ENCODE measurements at places on chromosomes 4 and X.

DNA sequence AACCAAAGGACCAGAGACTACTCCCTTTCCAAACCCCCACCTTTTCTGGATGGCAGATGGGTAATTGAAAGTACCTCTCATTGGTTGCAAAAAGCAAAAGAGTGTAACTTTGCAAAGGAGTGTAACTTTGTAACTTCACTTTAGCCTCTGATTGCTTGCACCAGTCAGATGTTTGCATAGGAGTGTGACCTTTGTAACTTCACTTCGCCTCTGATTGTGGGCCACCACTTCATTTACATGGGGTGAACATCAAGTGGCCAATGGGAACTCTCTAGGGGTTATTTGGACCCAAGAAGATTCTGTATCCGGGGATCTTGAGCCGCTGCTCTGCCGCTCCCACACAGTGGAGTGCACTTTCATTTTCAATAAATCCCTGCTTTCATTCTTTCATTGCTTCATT is 9.9 kb upstream of the SLC25A43 start:
- peak overlapping the region; percentile 28 for H3K4me3 ChIP-seq
- H3K27me3 ChIP-seq, result no peaks in the 10 kb centered on the region
- H3K27ac ChIP-seq, result peak overlapping the region; percentile 83
- DNase-seq, result peak; percentile 73
- no peaks in the 10 kb centered on the region for H3K36me3 ChIP-seq
- peaks cover 17% of the 10 kb centered on the region for H3K4me1 ChIP-seq

- no peak within 1 kb of the TSS for H3K27ac ChIP-seq
- DNase-seq, result peak; percentile 25
- peak within 1 kb of the TSS; percentile 39 for H3K4me3 ChIP-seq
- no peaks in the 10 kb centered on the region for H3K36me3 ChIP-seq
- no peaks in the 10 kb centered on the region for H3K4me1 ChIP-seq
Measured at GRCh38 chrX:8731559-8732395, at the start of gene ANOS1. Gene ANOS1 (minus strand): TSS chrX:8732137. CDS start chrX:8732036, 101 bp downstream.

DNA sequence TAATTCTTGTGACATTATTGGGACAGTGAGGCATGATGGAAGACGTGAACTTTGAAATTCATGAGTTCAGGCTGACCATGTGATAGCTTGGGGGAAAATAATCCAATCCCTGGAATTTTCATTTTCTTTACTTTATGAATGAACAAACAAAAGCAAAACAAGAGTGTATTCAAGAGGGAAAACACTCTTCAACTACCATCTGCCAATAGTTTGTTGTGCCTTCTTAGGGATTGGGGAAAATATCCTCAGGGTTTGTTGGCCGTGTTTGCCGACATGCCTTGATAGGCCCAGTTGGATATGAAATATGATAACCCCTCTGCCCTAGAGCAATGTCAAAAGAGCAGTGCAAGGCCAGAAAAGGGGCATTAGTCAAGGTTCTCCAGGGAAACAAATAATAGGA is 80.8 kb upstream of the CLNK start:
- H3K36me3 ChIP-seq, result no peaks in the 10 kb centered on the region
- no peaks in the 10 kb centered on the region for H3K4me1 ChIP-seq
- DNase-seq, result no peak
- H3K27ac ChIP-seq, result no peak overlapping the region
- H3K27me3 ChIP-seq, result no peaks in the 10 kb centered on the region

DNA sequence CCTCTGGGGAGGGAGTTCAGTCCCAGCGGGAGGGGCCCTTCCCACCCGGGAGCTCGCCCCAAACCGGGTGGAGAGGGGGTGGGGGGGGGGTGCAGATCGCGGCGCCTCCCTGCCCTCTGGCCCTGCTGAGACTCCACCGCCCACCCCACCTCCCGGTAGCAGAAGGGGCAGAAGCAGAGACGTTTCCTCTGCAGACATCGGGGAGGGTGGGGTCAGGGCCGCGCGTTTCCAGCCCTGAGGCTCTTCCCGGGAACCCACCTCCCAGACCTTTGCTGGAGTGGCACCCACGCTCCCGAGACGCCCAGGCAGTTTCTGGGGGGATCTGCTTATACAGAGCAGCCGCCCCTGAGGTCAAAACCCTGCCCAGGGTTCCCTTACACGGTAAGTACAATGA is 30.2 kb downstream of the CPLX1 start:
- H3K4me3 ChIP-seq, result no peak overlapping the region
- no peak overlapping the region for H3K27ac ChIP-seq
- peaks cover 14% of the 10 kb centered on the region for H3K4me1 ChIP-seq

GRCh38 chr4:156783966-156784365 is 187.6 kb downstream of the PDGFC start:
- H3K4me3 ChIP-seq, result no peak overlapping the region
- H3K4me1 ChIP-seq, result no peaks in the 10 kb centered on the region
- no peak overlapping the region for H3K27ac ChIP-seq
- H3K36me3 ChIP-seq, result no peaks in the 10 kb centered on the region
- H3K27me3 ChIP-seq, result no peaks in the 10 kb centered on the region

GRCh38 chr4:1330761-1331590 is 16.0 kb upstream of the UVSSA start:
- H3K4me3 ChIP-seq, result no peak overlapping the region
- no peak for DNase-seq
- no peaks in the 10 kb centered on the region for H3K4me1 ChIP-seq
- no peak overlapping the region for H3K27ac ChIP-seq

DNA sequence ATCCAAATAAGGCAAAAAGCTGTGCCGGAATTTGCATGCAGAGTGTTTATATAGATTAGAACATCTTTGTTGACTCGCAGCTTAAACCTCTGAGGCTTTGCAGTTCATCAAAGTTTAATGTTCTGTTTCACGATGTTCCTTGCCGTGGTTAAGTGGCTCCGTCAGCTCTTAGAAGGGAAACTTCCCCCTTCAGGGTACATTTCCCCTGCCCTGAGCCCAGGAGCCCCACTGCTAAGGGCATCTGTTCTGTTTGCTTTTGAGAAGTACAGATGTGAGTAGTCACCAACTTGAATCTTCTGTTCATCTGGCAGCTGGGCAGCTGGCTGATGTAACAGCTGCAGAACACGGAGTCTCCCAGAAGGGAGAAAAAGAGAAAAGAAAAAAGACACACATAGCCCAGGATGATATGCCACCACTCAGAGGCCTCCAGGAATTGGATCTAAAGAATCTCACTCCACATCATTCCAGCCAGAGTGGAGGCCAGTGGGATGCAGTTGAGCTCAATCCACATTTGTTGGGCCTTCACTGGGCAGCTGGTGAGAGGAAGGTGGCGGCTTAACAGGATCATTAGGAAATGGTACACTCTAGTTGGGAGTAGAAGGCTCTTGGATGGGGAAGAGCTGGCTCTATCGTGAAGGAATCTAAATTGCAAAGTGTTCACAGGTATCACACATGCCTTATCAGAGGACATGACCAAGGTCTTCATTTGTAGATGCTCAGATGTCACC is 178.7 kb upstream of the RBPJ start:
- peaks cover 16% of the 10 kb centered on the region for H3K4me1 ChIP-seq
- no peaks in the 10 kb centered on the region for H3K36me3 ChIP-seq
- peak overlapping the region; percentile 5 for H3K27ac ChIP-seq
- no peaks in the 10 kb centered on the region for H3K27me3 ChIP-seq
- peak; percentile 38 for DNase-seq

GRCh38 chrX:104419211-104419610 is 146.8 kb upstream of the IL1RAPL2 start:
- H3K4me3 ChIP-seq, result no peak overlapping the region
- no peak overlapping the region for H3K27ac ChIP-seq
- no peaks in the 10 kb centered on the region for H3K4me1 ChIP-seq
- no peaks in the 10 kb centered on the region for H3K27me3 ChIP-seq

DNA sequence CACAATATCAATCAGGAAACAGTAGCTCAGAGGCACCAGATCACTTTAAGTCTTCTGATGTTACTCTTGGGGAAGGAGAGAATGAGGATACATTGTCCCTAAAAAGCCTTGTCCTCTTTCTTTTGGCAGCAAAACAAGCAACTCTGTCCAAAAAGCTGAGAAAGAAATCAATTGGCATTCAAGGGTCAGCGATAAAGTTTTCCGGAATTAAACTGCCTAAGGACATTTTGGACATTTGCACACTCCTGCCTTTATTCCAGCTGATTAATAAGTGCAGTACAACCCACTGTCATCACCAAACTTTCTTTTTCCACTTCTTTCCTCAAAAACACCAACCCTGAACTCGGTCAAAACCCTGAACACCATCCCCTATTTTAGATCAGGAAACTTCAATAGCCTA is 85.8 kb upstream of the FAM9A start:
- no peaks in the 10 kb centered on the region for H3K36me3 ChIP-seq
- H3K4me1 ChIP-seq, result no peaks in the 10 kb centered on the region
- no peaks in the 10 kb centered on the region for H3K27me3 ChIP-seq
- DNase-seq, result no peak

Data from large intestine (tissue), 12 donors.